Stimulated activated CD4-positive, alpha-beta T cell treated with anti-CD3 and anti-CD28 coated beads, Interleukin-1b, Interleukin-23, amount 100 ng/mL, for 1 hour (primary cell): ENCODE measurements at places on chromosomes 6 and 20.

DNA sequence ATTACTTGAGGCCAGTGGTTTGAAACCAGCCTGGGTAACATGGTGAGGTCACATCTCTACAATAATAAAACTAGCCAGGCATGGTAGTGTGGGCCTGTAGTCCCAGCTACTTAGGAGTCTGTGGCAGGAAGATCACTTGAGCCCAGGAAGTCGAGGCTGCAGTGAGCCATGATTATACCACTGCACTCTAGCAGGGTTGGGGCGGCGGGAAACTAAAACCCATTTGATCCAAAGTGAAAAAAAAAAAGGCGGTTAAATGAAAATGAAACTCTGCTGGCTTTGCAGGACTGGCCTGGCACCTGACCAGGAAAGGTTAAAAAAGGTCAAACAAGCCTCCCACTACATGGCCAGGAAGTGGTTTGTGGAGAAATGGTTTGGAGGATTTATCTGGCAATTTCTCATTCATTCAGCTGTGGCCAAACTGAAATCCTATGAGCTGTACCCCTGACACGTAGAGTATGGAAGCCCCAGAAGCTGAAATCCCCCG lies 36.6 kb downstream of the MTRES1 start:
- no peak for DNase-seq

DNA sequence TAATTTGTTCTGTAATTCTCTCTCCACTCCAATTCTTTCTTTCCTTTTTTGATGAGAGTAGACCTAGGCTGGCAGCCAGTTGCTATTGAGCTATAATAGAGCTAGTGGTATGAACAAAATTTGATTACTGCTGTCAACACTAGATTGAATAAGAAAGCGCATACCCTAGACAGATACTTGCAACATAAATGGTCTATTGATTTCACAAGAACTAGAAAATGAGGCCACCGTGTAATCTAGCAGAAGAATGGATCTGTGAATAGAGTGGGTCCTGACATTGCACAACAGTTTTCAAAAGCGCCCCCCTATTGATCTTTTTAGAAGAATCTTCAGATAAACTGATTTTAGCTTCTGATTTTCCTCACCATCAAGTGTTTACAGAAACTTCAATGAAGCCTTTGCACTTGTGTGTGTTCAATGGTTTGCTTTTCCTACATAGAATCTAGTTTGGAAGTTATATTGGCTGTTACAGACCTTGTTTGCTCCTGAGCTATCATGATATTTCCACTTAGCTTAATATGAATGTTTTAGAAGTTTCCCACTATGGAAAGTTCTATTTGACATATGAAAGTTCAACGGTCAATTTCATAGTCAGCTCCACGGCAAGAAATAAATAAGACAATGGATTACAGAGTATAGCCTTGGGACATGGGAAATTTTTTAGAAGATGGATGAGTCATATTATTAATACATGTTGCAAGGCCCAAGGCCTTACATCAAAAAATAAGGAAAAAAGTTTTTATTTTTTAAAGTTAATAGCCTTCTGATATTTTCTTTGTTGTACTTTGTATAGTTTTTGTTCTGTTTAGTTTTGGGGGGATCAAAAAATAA lies 55.6 kb downstream of the UTRN start:
- no peak for DNase-seq

DNA sequence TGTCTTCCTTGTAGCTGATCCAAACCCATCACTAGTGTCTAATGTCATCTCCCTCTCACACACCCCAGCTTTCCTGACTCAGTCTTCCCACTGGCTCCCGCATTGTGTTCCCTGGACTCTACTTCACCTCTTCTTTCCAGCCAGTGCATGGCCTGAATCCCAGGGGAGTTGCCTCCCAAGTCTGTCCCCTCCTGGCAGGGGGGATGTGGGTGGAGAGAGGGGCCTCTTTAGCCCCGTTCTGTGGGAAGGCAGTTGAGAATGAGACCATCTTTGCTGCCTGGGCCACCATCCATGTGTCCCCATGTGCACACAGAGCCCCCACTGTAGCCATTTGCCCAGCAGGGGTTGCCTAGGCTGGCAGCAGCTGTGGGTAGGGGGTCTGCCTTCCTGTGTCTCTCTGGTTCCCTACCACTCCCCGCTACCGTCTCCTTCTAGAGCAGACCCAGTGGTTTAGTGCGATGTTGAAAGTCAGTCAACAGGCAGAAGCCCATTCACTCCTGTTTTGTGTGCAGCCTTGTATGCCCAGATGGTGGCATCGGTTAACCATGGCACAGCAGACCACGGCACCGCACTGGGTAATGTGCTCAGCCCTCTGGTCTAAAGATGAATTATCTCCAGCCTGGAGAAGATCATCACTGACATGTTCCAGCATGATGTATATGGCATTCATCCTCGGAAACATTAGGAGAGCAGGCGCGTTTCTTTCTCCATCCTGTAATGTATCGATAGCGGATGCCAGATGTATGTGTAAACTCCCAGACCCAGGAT lies 178.8 kb upstream of the SNX9 start:
- DNase-seq: peak; percentile 7

GRCh38 chr6:149194820-149195558 lies 122.5 kb upstream of the TAB2 start:
- no peak for DNase-seq

GRCh38 chr6:27604986-27605385 lies 132.1 kb upstream of the ZNF184 start:
- DNase-seq: no peak
